ENCODE measurements at places on chromosomes 1 and 21. TPM values are rescaled to one million over a fixed set of nuclear protein-coding genes. Genes with fewer than 3 reads are reported as not detected.

HFM1 gene
- total RNA-seq: 0.29 TPM

RYR2 gene
- total RNA-seq: not detected

OR2T11 gene
- total RNA-seq: 1.7 TPM

CLIC4 gene
- 99.8 TPM for total RNA-seq

FBXO2 gene
- total RNA-seq: 4.6 TPM

SPRR3 gene
- total RNA-seq: not detected

RIMKLA gene
- not detected for total RNA-seq

RGS8 gene
- total RNA-seq: not detected

CD164L2 gene
- 0.16 TPM for total RNA-seq

DIO1 gene
- total RNA-seq: not detected

CD1E gene
- not detected for total RNA-seq

SPATA45 gene
- not detected for total RNA-seq

TMCO2 gene
- total RNA-seq: not detected

GRCh38 chr1:202568826-202569225 lies 141.4 kb downstream of the SYT2 start:
- peaks cover 28% of the 10 kb centered on the region for H3K36me3 ChIP-seq
- no peaks in the 10 kb centered on the region for H3K27me3 ChIP-seq
- no peak overlapping the region for H3K4me3 ChIP-seq
- DNase-seq: no peak

DNA sequence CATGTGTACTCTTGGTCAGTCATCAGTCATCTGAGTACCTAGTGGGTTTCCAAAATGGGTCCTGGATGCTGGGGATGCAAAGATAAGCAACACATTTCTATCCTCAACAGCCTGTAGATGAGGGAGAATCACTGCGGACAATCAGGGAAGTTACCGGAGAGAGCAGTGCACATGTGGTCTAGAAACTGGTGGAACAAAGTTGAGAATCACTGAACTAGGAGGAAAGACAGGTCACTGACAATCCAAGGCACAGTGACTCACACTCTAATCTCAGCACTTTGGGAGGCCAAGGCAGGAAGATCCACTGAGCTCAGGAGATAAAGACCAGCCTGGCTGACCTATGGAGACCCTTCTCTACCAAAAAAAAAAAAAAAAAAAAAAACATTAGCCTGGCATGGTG lies 31.4 kb upstream of the LGALS8 start:
- H3K4me1 ChIP-seq: no peaks in the 10 kb centered on the region
- H3K36me3 ChIP-seq: no peaks in the 10 kb centered on the region
- H3K4me3 ChIP-seq: no peak overlapping the region
- no peak overlapping the region for H3K27ac ChIP-seq

DNA sequence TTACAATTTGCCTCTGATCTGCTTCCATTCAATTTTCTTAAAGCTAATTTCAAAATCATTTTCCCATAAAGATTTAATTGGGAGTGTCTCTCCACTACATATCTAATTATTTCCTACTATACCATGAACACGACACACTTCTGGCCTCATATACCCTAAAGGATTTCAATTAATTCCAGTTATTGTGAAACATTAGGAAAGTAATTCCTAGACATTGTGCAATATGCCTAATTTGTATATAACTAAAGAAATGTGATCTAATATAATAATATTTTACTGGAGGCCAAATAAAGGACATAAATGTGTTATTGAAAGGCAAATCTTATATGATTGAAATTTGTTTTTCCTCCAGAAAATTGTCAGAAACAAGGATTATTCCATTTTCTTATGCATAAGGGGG lies 727.2 kb upstream of the ADGRL2 start:
- no peak overlapping the region for H3K27ac ChIP-seq
- DNase-seq: no peak
- H3K36me3 ChIP-seq: no peaks in the 10 kb centered on the region
- H3K4me1 ChIP-seq: no peaks in the 10 kb centered on the region
- no peak overlapping the region for H3K4me3 ChIP-seq
- H3K27me3 ChIP-seq: no peaks in the 10 kb centered on the region

DNA sequence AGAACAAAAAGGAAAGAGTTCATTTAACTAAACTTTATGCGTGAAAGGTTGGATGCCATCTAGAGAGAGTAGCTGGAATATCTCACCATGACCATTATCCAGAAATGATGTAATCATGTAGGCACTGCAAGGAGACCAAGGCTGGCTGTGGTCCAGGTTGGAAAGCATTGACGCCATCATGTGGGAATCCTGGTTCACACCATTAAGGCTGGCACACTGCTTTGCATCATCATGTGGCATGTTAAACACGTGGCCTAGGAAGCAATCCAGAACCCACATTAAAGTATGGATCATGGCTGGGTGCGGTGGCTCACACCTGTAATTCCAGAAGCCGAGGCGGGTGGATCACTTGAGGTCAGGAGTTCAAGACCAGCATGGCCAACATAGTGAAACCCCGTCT lies 4.3 kb downstream of the ADAMTS1 start:
- H3K4me1 ChIP-seq: peaks cover 22% of the 10 kb centered on the region
- H3K27me3 ChIP-seq: peaks cover 25% of the 10 kb centered on the region
- no peak overlapping the region for H3K4me3 ChIP-seq
- H3K36me3 ChIP-seq: no peaks in the 10 kb centered on the region

- DNase-seq: no peak
- H3K36me3 ChIP-seq: peaks cover 14% of the 10 kb centered on the region
- peaks cover 27% of the 10 kb centered on the region for H3K4me1 ChIP-seq
These were observed 104.7 kb downstream of the CASZ1 start for GRCh38 chr1:10691740-10692125.

GRCh38 chr1:109914587-109915240 lies 4.1 kb downstream of the CSF1 start:
- H3K4me3 ChIP-seq: no peak overlapping the region
- peaks cover 19% of the 10 kb centered on the region for H3K4me1 ChIP-seq
- DNase-seq: no peak
- no peaks in the 10 kb centered on the region for H3K36me3 ChIP-seq

GRCh38 chr1:29673228-29673500 lies 436.8 kb downstream of the PTPRU start:
- H3K4me3 ChIP-seq: no peak overlapping the region
- no peak overlapping the region for H3K27ac ChIP-seq
- DNase-seq: no peak
- H3K27me3 ChIP-seq: peaks cover 6% of the 10 kb centered on the region
- H3K36me3 ChIP-seq: no peaks in the 10 kb centered on the region

DNA sequence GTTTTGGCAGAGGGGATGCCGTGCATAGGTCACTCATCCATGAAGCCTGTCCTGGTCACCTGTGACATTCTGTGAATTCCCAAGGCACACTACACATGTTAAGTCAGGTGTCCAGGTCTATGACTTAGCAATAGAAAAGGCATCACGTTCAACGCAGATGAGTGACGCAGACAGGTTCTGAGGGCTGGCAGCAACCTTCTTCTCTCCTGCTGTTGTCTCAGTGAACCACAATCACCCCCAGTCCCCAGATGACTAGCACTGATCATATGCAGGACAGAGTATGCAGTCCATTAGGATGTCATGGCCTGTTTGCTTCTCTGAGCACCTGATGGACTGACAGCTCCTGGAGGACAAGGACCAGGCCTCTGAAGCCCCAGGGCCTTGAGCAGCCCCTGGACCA lies 157.8 kb upstream of the KAZN start:
- no peak overlapping the region for H3K27ac ChIP-seq
- H3K4me1 ChIP-seq: no peaks in the 10 kb centered on the region
- no peak overlapping the region for H3K4me3 ChIP-seq

GRCh38 chr1:236247286-236247685 lies 34.5 kb downstream of the ERO1B start:
- H3K27me3 ChIP-seq: no peaks in the 10 kb centered on the region
- peaks cover 44% of the 10 kb centered on the region for H3K36me3 ChIP-seq

GRCh38 chr1:26887125-26887524 lies 3.0 kb downstream of the GPN2 start:
- peak overlapping the region; percentile 55 for H3K4me3 ChIP-seq
- DNase-seq: no peak
- H3K4me1 ChIP-seq: peaks cover 32% of the 10 kb centered on the region
- peak overlapping the region; percentile 56 for H3K27ac ChIP-seq
- no peaks in the 10 kb centered on the region for H3K27me3 ChIP-seq
- peaks cover 76% of the 10 kb centered on the region for H3K36me3 ChIP-seq

- H3K4me1 ChIP-seq: peaks cover 6% of the 10 kb centered on the region
- no peaks in the 10 kb centered on the region for H3K36me3 ChIP-seq
- DNase-seq: no peak
- no peak overlapping the region for H3K27ac ChIP-seq
- H3K27me3 ChIP-seq: no peaks in the 10 kb centered on the region
These were observed 106.5 kb upstream of the SLC44A3 start for GRCh38 chr1:94713472-94714141.

DNA sequence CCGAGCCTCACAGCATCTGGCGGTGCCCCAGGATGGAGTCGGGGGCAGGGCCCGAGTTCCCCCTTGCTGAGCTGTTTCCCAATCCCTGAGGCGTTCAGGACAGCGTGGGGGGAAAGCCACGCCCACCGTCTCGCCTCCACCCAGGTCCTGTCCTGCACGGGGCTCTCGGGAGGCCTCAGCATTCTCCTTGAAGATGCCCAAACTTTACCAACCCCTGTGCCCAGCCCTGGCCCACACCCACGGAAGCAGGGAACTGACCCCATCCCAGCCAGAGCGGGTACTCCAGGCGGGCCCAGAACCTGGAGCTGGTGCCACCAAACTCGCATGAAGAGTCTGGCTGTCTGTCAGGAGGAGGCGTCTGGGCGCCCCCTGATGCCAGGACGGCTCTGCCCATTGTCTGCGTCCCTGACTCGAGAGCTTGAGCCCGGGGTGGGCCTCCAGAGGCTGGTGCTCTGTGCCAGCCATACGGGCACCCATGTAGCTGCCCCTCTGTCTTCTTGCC lies 35.3 kb upstream of the POFUT2 start:
- no peak overlapping the region for H3K4me3 ChIP-seq
- H3K27ac ChIP-seq: no peak overlapping the region
- no peak for DNase-seq
- no peaks in the 10 kb centered on the region for H3K36me3 ChIP-seq
- H3K27me3 ChIP-seq: peaks cover 22% of the 10 kb centered on the region

GRCh38 chr1:65207317-65207716 lies 59.3 kb downstream of the AK4 start:
- no peaks in the 10 kb centered on the region for H3K27me3 ChIP-seq
- no peaks in the 10 kb centered on the region for H3K36me3 ChIP-seq
- DNase-seq: no peak

DNA sequence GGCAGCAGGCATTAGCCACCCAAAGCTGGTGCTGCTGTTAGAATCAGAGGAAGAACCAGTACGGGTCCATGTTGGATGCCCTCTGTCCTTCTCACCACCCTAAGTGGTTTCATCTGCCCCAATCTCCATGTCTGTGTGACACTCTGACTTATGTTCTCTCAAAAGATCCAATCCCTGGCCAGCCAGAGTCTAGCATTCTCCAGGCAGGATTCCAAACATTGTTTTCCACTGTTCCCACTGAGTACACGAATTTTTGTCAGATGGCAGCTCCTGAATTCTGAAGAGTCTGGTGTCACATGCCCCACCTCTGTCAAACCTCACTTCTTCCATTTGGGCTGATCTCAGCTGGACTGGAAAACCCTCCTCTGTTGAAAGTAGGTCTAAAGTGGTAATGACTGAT lies 166.0 kb downstream of the DISC1 start:
- no peak overlapping the region for H3K4me3 ChIP-seq
- DNase-seq: no peak
- no peaks in the 10 kb centered on the region for H3K27me3 ChIP-seq
- no peaks in the 10 kb centered on the region for H3K36me3 ChIP-seq
- H3K4me1 ChIP-seq: no peaks in the 10 kb centered on the region

GRCh38 chr1:47942240-47942629 lies 55.0 kb downstream of the TRABD2B start:
- no peaks in the 10 kb centered on the region for H3K4me1 ChIP-seq
- H3K4me3 ChIP-seq: no peak overlapping the region
- H3K27me3 ChIP-seq: peaks cover under 1% of the 10 kb centered on the region
- H3K27ac ChIP-seq: no peak overlapping the region
- DNase-seq: no peak

- peaks cover 12% of the 10 kb centered on the region for H3K27me3 ChIP-seq
- DNase-seq: no peak
- no peak overlapping the region for H3K4me3 ChIP-seq
- H3K27ac ChIP-seq: no peak overlapping the region
- H3K4me1 ChIP-seq: no peaks in the 10 kb centered on the region
These were observed 41.7 kb downstream of the ATF3 start for GRCh38 chr1:212650228-212650627.

DNA sequence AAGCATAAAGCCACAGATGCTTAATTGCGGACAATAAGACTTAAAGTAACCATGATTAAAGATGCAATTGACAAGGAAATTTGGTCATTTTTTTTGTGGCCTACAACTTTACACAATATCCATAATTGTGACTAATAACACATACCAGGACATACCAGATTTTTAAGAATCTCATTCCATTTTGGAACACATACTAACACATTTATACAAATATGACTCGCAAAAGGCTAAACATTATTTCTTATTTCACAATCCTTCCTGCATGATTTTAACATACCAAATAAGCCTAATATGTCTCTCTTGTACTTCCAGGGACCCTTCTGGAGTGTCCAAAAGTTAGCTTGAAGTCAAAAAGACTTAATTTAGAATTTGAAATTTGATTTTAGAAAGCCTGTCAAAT lies 48.8 kb downstream of the DR1 start:
- H3K4me1 ChIP-seq: no peaks in the 10 kb centered on the region
- DNase-seq: no peak
- H3K27ac ChIP-seq: no peak overlapping the region

DNA sequence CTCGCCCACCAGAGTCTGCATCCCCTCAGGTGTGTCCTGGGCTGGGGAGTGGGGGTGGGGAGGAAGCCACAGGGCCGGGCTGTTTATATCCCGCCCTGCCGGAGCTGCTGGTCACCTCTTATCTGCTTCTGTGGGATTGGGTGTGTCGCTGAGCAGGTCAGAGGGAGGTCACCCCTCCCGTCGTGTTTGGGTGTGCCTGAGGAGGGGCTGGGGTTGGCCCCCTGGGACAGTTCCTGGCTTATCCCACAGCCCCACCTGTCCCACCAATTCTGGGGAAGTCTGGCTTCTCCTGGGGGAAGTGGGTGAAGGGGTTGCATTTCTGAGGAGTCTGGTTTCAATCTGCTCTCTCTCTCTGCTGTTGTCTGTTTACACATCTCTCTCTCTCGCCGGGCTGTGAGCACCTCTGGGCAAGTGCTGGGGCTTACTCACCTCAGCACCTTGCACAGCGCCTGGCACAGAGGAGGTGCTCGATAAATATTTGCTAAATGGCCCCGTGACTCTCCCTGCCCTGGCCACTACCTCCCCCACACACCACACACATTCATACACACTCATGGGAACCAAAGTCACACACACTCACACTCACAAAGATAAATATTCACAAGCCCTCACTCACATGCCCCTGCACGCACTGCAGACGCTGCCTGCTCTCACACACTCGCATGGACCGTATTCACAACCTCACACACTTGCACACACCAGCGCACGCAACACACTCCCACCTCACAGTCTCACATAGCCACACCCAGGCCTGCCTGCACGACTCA lies 8.3 kb downstream of the ELF3 start:
- no peak overlapping the region for H3K4me3 ChIP-seq
- no peak overlapping the region for H3K27ac ChIP-seq
- H3K36me3 ChIP-seq: no peaks in the 10 kb centered on the region
- DNase-seq: no peak
- H3K4me1 ChIP-seq: no peaks in the 10 kb centered on the region

GRCh38 chr1:116020668-116021272 lies 44.5 kb downstream of the SLC22A15 start:
- H3K27ac ChIP-seq: no peak overlapping the region
- H3K4me1 ChIP-seq: no peaks in the 10 kb centered on the region
- H3K4me3 ChIP-seq: no peak overlapping the region
- no peak for DNase-seq
- no peaks in the 10 kb centered on the region for H3K27me3 ChIP-seq

Measured in activated B cell treated with CpG ODN at 0.5 μM for 24 hours (primary cell).